T-helper 2 cell treated with Interferon-gamma antibody and Interleukin-4, amounts not matched to agents 5 μg/mL and 100 μg/mL, for 36 hours (primary cell): ENCODE measurements at places on chromosomes 2 and 18.

GRCh38 chr2:205872716-205873115 is 190.4 kb downstream of the NRP2 start:
- H3K4me3 ChIP-seq, result no peak overlapping the region
- peaks cover 13% of the 10 kb centered on the region for H3K27me3 ChIP-seq
- H3K27ac ChIP-seq, result no peak overlapping the region
- H3K36me3 ChIP-seq, result no peaks in the 10 kb centered on the region

GRCh38 chr18:3998698-3999333 is 456.3 kb downstream of the DLGAP1 start:
- peaks cover 10% of the 10 kb centered on the region for H3K27me3 ChIP-seq
- peaks cover 2% of the 10 kb centered on the region for H3K4me1 ChIP-seq
- H3K4me3 ChIP-seq, result no peak overlapping the region
- DNase-seq, result no peak
- H3K27ac ChIP-seq, result no peak overlapping the region

DNA sequence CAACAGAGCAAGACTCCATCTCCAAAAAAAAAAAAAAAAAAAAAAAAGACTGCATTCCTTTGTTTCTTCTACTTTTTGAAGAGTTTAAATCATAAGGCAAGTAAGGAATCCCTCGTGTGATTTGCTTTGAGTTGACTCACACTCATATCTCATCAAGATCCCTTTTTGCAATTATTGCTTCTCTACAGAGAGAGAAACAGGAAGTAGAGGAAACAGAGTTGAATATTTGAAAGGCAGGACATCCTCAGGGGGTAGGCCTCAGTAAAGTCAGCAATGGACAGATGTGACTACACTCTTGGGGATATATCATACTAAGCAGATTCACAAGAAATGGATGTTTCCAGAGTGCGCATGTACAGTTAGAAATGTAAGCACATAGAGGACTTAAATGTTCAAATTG is 11.2 kb upstream of the EFR3B start:
- no peaks in the 10 kb centered on the region for H3K27me3 ChIP-seq
- H3K27ac ChIP-seq, result no peak overlapping the region
- H3K4me3 ChIP-seq, result no peak overlapping the region
- DNase-seq, result no peak

DNA sequence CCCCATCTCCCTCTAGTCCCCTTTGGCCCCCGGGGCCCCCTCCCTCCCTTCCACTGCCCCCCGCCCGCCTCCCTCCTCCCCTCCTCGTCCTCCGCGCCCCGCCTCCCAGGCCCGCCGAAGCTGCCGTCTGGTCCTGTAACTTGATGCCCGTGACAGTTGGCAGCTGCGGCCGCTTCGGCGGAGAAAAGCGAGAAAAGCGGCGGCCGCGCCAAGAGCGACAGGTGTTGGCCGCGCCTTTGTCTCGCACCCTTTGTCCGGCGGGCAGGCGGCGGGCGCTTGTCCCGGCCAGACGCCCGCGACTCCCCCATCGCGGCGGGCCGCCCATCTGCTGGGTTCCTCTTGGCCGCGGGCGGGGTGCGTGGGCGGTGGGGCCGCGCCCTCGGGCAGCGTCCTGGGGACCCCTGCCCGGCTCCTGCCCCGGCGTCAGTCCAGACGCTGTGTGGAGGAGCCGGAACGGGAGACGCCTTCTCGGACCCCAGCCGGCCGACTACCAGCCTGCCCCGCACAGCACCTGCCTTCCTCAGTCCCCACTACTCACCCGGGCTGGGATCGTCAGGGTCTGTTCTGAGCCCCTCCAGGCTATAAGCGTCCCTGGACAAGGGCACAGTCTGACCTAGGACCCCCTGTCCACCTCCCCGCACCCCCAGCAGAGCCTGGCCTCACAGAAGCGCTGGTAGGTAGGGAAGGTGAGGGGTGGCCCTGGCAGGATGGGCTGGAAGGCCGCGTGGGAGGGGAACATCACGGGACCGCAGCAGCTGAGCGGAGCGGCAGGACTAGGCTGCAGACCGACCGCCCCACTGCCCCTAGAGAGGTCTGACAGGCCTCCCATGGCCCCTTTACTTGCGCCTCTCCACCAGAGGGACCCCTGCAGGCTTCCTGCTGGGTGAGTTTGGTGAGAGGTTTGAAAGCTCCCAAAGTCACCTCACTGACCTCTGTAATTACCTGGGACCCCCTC is 1.2 kb upstream of the HES6 start:
- H3K27ac ChIP-seq, result no peak overlapping the region
- peaks cover 35% of the 10 kb centered on the region for H3K27me3 ChIP-seq
- H3K36me3 ChIP-seq, result peaks cover 7% of the 10 kb centered on the region
- DNase-seq, result no peak
- H3K4me1 ChIP-seq, result peaks cover 2% of the 10 kb centered on the region
- H3K4me3 ChIP-seq, result peak overlapping the region; percentile 29

DNA sequence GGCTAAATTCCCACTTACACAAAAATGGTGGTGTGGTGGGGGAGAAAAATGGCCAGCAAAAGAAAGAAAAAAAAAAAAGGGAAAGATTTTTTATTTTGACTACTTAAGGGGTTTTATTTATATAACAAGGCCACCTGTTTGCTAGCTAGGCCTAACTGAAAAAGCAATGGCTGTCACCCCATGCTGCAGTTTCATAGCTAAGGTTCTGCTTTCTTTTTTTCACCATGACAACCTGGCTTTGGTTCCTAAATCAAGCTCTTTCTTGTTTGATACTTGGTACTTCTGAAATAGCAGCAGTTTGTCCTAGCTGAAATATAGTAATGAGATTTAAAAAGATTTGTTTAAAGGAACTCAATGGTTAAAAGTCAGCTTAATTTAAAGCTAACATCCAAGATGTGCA is 433.2 kb upstream of the MEX3C start:
- H3K4me3 ChIP-seq, result no peak overlapping the region
- H3K27ac ChIP-seq, result no peak overlapping the region
- no peaks in the 10 kb centered on the region for H3K36me3 ChIP-seq
- no peaks in the 10 kb centered on the region for H3K27me3 ChIP-seq

DNA sequence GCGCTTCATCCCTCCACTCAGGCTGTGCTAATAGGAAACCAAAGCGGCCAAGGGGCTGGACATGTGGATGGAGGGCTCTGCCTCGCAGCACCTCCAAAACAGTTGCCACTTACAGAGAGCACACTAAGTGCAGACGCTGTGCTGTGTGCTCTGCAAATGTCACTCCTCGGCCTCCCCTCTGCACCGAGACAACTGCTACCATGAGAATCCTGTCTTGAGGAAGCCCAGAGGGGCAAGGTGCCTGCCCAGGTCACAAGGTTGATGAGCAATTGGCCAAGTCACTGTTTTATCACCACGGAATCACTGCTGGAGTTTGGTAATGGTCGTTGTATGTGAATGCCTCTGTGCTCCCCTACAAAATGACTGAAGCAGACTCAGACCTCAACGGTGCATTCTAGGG is 132.2 kb downstream of the SEPTIN10 start:
- no peaks in the 10 kb centered on the region for H3K4me1 ChIP-seq
- DNase-seq, result no peak
- H3K27me3 ChIP-seq, result peaks cover 11% of the 10 kb centered on the region

- H3K36me3 ChIP-seq, result peaks cover 30% of the 10 kb centered on the region
- H3K27me3 ChIP-seq, result no peaks in the 10 kb centered on the region
- H3K4me3 ChIP-seq, result no peak overlapping the region
- no peak overlapping the region for H3K27ac ChIP-seq
Observed at GRCh38 chr2:233501198-233502076, 65.1 kb downstream of the USP40 start.

DNA sequence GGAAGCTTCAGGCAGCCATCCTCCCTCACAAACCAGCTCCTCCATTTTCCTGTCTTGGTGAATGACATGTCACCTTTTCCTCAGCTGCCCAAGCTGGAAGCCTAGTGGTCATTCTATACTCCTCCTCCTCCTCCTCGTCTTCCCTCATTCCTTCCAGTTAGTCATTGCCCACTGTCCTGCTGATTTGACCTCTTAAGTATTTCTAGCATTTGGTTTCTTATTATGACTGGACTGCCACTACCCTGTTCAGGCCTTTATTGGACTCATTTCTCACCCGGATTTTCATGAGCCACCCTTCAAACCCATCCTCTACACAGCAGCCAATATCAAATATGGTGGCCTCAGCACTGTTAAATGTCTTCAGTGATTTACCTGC is 21.9 kb upstream of the MGAT5 start:
- no peak overlapping the region for H3K27ac ChIP-seq
- H3K4me3 ChIP-seq, result peak overlapping the region; percentile 15
- no peak for DNase-seq
- H3K4me1 ChIP-seq, result peaks cover 38% of the 10 kb centered on the region
- H3K36me3 ChIP-seq, result peaks cover 5% of the 10 kb centered on the region
- H3K27me3 ChIP-seq, result peaks cover 7% of the 10 kb centered on the region

DNA sequence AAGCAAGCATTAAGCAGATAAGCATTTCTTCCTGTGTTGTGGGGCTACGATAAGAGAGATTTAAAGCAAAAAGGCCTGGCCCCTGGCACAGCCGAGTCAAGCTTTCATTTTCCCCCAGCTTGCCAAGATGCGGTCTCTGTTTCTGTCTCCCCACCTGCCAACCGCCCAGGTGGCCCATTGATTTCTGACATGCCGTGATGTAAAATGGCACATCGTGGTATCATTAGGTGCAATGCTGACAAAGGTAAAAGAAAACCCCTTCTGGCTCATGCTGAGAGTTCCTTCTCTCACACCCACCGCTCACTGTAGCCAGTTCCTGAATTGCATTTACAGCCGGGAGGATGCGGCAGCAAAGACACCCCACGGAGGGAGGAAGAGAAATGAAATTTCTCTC is 62.8 kb downstream of the BOD1L2 start:
- DNase-seq, result no peak
- H3K4me1 ChIP-seq, result peaks cover 9% of the 10 kb centered on the region

- no peak overlapping the region for H3K27ac ChIP-seq
- no peak overlapping the region for H3K4me3 ChIP-seq
- no peaks in the 10 kb centered on the region for H3K4me1 ChIP-seq
- peaks cover 2% of the 10 kb centered on the region for H3K36me3 ChIP-seq
- no peak for DNase-seq
Observed at GRCh38 chr2:224668123-224668909, 47.8 kb downstream of the CCDC195 start.

- H3K4me1 ChIP-seq, result no peaks in the 10 kb centered on the region
- no peaks in the 10 kb centered on the region for H3K36me3 ChIP-seq
- H3K27me3 ChIP-seq, result no peaks in the 10 kb centered on the region
- DNase-seq, result no peak
- H3K27ac ChIP-seq, result no peak overlapping the region
Observed at GRCh38 chr18:44048846-44049245, 631.8 kb upstream of the SETBP1 start.

GRCh38 chr2:179882851-179883806 is 21.7 kb upstream of the ZNF385B start:
- peaks cover 3% of the 10 kb centered on the region for H3K27me3 ChIP-seq
- no peaks in the 10 kb centered on the region for H3K4me1 ChIP-seq
- H3K27ac ChIP-seq, result no peak overlapping the region
- no peak overlapping the region for H3K4me3 ChIP-seq

GRCh38 chr2:28251337-28251736 is 141.3 kb upstream of the FOSL2 start:
- peak overlapping the region; percentile 76 for H3K4me3 ChIP-seq
- H3K27me3 ChIP-seq, result no peaks in the 10 kb centered on the region
- peaks cover 38% of the 10 kb centered on the region for H3K4me1 ChIP-seq
- DNase-seq, result no peak
- H3K36me3 ChIP-seq, result peaks cover 15% of the 10 kb centered on the region
- H3K27ac ChIP-seq, result peak overlapping the region; percentile 78

GRCh38 chr18:48806551-48807261 is 144.1 kb downstream of the SMAD7 start:
- H3K27ac ChIP-seq, result peak overlapping the region; percentile 54
- peaks cover 29% of the 10 kb centered on the region for H3K4me1 ChIP-seq
- H3K4me3 ChIP-seq, result peak overlapping the region; percentile 24
- no peak for DNase-seq

DNA sequence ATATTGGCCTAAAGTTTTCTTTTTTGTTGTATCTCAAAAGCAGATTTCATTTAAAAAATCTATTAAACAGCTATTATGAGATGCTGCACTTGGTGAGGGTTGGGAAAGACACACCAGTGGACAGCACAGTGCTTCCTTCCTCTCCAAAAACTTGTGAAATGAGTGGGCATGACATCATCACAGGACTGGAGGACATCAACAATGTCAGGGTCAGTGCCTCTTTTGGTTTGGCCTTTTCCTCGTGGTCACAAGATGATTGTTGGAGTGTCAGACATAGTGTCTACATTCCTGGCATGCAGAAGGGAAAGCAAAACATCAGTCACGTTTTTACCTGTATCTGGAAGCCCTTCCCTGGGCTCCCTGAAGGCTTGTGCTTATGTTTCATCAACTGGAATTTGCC is 49.6 kb downstream of the IL1R2 start:
- H3K4me1 ChIP-seq, result peaks cover 11% of the 10 kb centered on the region
- H3K36me3 ChIP-seq, result no peaks in the 10 kb centered on the region
- DNase-seq, result no peak
- peaks cover 36% of the 10 kb centered on the region for H3K27me3 ChIP-seq

DNA sequence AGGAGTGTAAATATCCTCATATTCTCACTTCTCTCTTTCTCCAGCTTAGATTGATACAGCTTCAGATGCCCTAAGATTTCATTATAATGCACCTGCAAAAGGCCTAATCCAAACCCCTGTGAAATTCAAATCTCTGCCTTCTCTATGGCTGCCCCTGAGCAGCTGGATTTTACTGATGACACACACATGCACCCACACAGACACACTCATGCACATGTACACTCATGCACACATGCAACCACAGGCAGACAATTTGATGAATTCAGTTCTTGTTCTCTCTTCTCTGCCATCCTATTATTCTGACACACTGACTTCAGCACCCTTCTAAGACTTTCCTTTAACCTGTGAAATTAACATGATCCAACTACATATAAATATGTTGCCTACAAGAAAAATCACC is 563.2 kb downstream of the RNF144A start:
- H3K27ac ChIP-seq, result no peak overlapping the region
- DNase-seq, result no peak
- H3K4me1 ChIP-seq, result peaks cover 27% of the 10 kb centered on the region
- no peak overlapping the region for H3K4me3 ChIP-seq
- no peaks in the 10 kb centered on the region for H3K27me3 ChIP-seq
- peaks cover 21% of the 10 kb centered on the region for H3K36me3 ChIP-seq

GRCh38 chr2:236507393-236508085 is 62.1 kb upstream of the ACKR3 start:
- no peaks in the 10 kb centered on the region for H3K36me3 ChIP-seq
- H3K4me3 ChIP-seq, result peak overlapping the region; percentile 63
- H3K4me1 ChIP-seq, result peaks cover 8% of the 10 kb centered on the region

DNA sequence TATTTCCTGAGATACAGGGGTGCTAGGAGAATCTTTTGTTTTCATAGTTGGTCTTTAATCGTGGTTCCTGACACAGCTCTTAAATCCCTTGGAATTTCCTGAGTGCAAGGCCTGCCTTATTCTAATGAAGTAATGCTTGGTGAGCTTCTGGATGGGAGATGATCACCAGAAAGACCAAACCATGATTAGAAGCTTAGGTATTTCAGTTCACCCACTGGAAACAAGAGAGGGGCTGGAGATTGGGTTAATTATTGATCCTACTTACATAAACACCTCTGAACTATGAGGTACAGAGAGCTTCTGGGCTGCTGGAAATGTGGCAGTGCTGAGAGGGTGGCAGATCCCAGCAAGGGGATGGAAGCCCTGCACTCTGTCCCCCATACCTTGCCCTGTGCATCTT is 406.8 kb downstream of the THSD7B start:
- no peak for DNase-seq
- no peaks in the 10 kb centered on the region for H3K4me1 ChIP-seq
- H3K36me3 ChIP-seq, result no peaks in the 10 kb centered on the region
- H3K4me3 ChIP-seq, result no peak overlapping the region
- no peaks in the 10 kb centered on the region for H3K27me3 ChIP-seq

GRCh38 chr2:104052356-104052755 is 801.6 kb upstream of the POU3F3 start:
- H3K4me1 ChIP-seq, result no peaks in the 10 kb centered on the region
- no peak overlapping the region for H3K4me3 ChIP-seq
- no peaks in the 10 kb centered on the region for H3K36me3 ChIP-seq
- H3K27me3 ChIP-seq, result no peaks in the 10 kb centered on the region
